CD4-positive, alpha-beta T cell (primary cell): ENCODE measurements at places on chromosomes 2 and 18. TPM values are rescaled to one million over a fixed set of nuclear protein-coding genes. Genes with fewer than 3 reads are reported as not detected.

DNA sequence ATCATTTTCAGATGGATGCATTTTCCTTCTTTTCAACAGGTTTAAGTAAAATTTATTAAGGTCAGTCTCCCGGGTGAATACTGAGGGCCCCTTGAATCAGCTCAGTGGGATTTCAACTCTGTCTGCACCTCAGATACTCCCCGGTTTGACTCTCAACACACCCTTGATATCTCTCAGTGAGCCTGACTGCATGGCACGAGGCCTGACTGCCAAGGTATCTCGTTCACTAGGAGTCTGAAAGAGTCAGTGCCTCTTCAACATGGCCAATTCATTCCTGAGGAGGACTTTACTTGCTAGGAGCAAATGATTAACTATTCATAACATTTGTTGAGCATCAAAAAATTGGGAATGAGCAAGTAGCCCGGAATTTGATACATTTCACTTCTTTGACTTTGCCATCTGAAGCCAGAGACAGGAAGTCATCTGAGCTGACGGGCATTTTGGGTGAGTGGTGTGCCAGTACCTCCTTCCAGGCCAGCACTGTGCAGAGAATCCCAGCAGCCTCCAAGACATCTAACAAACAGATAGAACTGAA, 81.0 kb downstream of the VAPA start:
- H3K4me3 ChIP-seq = no peak overlapping the region
- H3K4me1 ChIP-seq = no peaks in the 10 kb centered on the region
- DNase-seq = no peak
- no peak overlapping the region for H3K27ac ChIP-seq
- no peaks in the 10 kb centered on the region for H3K36me3 ChIP-seq
- peaks cover 4% of the 10 kb centered on the region for H3K27me3 ChIP-seq

GRCh38 chr2:10556271-10557140, 108.4 kb upstream of the ODC1 start:
- H3K27me3 ChIP-seq = no peaks in the 10 kb centered on the region
- H3K4me3 ChIP-seq = no peak overlapping the region
- no peak for DNase-seq
- H3K4me1 ChIP-seq = no peaks in the 10 kb centered on the region
- H3K36me3 ChIP-seq = no peaks in the 10 kb centered on the region
- H3K27ac ChIP-seq = no peak overlapping the region

The AKAIN1 gene
- total RNA-seq = not detected

The MAL gene
- total RNA-seq = 101 TPM

GRCh38 chr2:230814616-230815015, 50.1 kb upstream of the ITM2C start:
- H3K27me3 ChIP-seq = no peaks in the 10 kb centered on the region
- no peak overlapping the region for H3K4me3 ChIP-seq

The GALNT13 gene
- not detected for total RNA-seq

DNA sequence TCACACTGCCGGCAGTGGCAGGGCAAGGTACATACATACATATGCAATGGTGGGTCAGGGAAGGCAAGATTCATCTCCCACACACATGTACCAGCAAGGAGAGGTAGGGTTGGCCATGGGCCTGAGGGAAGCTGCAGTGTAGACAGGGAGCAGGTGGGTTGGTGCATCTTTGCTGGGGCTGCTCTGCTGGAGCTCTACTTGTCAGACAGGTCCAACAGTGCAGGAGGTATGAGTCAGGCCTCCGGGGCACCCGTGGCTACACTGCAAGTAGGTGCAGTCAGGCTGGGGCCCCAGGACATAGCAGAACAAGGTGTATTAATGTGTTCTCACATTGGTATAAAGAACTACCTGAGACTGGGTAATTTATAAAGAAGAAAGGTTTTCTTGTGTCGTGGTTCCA, 281.1 kb upstream of the COL3A1 start:
- no peaks in the 10 kb centered on the region for H3K27me3 ChIP-seq
- no peak overlapping the region for H3K4me3 ChIP-seq
- no peak overlapping the region for H3K27ac ChIP-seq
- H3K4me1 ChIP-seq = no peaks in the 10 kb centered on the region
- no peaks in the 10 kb centered on the region for H3K36me3 ChIP-seq
- DNase-seq = no peak

The CPO gene
- total RNA-seq = not detected

The APLF gene
- total RNA-seq = 4.1 TPM

The PID1 gene
- total RNA-seq = 0.53 TPM

The LIMS3 gene
- not detected for total RNA-seq

The SRD5A2 gene
- total RNA-seq = not detected

The HRH4 gene
- 0.34 TPM for total RNA-seq
